Activated CD4-positive, alpha-beta T cell treated with anti-CD3 and anti-CD28 coated beads, Interleukin-2, amount 50 U/mL, for 24 hours (primary cell): ENCODE measurements at places on chromosomes 13 and 19.
A peak's percentile ranks its signal among the peaks of the same experiment; 100 is the strongest.

DNA sequence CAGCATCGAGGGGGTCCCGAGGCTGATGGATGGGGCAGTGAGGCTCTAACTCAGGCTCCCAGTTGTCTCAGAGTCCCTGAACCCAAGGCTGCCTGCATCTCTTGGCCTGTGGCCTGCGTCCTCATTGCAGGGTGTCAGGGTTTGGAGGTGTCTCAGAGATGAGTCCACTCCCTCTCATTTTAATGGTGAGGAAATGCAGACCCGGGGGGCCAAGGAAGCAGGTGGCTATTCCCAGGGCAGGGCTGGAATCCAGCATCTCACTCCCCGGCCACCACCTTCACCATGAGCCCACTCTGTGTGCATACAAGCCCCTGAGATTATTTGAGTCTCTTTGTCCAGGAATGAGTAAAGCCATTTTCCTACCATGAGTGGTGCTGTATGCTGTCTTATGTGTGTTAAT is 21.4 kb downstream of the TEX29 start:
- no peak for DNase-seq

DNA sequence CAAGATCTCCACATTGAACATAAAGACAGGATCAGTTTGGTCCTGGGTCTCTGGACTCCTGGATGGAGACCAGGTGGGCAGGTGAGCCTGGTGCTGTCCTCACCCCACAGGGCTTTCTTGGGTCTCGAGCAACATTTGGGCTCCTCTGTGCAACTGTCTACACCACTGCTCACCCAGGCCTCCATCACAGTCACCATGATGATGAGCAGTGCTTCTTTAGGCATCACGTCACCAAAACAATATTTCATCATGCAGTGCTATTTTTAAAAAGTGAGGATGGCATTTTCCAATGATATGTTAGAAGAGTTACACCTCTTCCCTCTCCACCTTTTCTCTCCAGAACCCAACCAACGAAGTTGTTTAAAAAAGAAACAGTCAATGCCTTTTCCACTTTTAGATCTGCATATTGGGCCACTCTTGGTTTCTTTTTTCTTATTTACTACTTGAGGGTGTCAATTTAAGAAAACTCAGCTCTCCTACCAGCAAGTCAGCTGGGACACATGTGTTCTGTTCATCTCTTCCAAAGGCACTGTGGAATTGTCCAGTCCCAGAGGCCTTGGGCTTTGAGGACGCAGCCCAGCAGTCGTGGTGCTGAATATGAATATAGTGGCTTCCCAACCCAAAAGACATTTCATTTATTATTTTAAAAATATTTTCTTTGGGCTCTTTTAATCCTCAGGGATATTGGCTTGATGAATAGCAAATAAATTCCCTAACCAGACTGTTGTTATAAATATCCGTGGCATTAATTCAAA is 405.7 kb downstream of the KCNRG start:
- no peak for DNase-seq

DNA sequence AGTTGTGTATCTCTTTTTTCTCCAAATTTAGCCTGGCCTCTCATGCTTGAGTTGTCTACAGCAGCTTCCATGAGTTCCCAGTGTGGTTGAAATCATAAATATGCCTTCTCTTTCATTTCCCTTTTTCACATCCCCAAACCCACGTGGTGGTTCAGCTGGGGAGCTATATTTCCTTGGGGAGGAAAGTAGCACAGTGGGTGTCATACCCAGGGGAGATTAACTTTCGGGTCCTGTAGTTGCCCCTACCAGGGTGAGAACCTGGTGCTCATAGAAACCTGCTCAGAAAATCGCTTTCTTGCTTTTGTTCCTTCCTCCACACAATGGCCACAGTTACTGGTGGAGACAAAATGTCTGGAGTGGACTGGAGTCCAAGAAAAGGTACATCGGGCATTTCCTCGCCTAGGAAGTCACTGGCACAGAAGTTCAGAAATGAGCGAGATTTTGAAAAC is 7.0 kb upstream of the LILRA4 start:
- no peak for DNase-seq

DNA sequence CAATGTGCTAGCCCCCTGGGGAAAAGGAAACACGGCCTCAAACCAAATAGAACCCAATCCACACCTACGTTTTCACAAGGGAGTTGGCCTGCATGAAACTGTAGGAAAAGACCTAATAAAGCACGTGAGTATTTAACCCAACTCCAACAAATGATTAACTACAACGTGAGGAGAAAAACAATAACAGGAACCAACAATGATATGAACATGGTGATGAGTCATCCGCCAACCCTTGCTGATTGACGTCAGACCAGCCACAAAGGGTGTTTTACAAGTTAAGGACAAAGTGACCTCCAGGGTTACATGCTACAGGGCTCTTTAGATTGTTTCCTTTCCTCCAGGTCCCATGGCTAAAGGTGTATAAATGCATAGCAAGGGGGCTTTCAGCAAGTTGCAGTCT is 460.5 kb downstream of the COG6 start:
- DNase-seq, result no peak

DNA sequence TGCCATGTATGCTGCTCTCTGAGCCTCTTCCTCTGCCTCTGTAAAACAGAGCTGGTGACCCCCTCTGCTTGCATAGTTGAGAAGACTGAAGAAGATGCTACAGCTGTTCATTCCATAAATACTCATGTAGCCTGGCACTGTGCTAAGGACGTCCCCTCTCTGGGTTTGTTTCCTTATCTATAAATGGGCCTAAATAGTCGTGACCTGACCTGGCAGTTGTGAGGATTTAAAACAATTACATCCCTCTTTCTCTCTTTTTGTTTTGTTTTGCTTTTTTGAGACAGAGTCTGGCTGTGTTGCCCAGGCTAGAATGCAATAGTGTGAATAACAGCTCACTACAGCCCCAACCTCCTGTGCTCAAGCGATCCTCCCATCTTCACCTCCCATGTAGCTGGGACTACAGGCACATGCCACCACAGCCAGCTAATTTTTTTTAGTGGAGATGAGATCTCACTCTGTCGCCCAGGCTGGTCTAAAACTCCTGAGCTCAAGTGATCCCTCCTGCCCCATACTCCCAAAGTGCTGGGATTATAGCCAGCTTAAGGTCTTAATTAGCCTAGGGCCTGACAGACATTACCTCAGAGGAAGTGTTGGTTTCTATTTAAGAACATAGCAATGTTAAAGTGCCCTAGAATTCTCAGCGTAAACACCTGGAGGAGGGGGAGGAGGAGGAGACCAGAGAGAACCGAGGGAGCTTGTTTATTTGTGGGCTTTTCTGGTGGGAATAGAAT is 4.6 kb downstream of the WDR62 start:
- DNase-seq, result no peak

- DNase-seq, result no peak
These were observed 5.5 kb downstream of the PNMA8C start for GRCh38 chr19:46423188-46423587.

GRCh38 chr19:29001597-29002245 is 211.2 kb downstream of the UQCRFS1 start:
- DNase-seq, result no peak

- peak; percentile 73 for DNase-seq
These were observed 990 bp downstream of the LMTK3 start for GRCh38 chr19:48510421-48511268.

DNA sequence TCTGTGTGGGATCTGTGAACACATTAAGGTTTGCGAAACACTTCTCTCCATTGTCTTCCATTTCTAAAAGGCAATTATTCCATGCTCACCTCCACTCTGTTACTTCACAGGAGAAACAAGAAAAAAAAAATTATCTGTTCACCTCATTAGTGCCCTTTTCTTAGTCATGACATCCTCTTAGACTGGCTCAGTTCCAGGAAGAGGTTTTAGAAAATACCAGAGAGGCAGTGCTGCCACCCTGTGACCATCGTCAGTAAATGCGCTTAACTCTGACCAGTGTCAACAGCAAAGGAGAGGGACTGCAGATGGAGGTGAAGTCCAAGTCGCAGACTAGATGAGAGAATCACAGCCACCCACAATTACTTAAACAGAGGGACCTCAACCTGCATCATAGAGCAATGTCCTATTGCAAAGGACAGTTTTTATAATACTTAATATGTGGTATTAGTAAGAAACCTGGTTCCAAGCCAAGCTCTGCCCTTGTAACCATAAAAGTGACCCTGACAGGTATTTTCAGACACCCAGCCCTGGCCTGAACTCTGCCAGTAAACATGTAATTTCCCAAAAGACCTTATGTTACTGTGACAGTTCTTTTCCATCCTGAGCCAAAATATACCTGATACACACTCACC is 19.4 kb downstream of the CEACAM21 start:
- DNase-seq, result peak; percentile 62

GRCh38 chr13:75365724-75366173 is 116.2 kb downstream of the TBC1D4 start:
- peak; percentile 48 for DNase-seq

GRCh38 chr19:45305421-45305820 is 17.3 kb downstream of the CKM start:
- DNase-seq, result no peak

- no peak for DNase-seq
These were observed 51.8 kb upstream of the MYCBP2 start for GRCh38 chr13:77378662-77379061.

- DNase-seq, result no peak
These were observed 386.3 kb downstream of the NDFIP2 start for GRCh38 chr13:79867254-79867653.

DNA sequence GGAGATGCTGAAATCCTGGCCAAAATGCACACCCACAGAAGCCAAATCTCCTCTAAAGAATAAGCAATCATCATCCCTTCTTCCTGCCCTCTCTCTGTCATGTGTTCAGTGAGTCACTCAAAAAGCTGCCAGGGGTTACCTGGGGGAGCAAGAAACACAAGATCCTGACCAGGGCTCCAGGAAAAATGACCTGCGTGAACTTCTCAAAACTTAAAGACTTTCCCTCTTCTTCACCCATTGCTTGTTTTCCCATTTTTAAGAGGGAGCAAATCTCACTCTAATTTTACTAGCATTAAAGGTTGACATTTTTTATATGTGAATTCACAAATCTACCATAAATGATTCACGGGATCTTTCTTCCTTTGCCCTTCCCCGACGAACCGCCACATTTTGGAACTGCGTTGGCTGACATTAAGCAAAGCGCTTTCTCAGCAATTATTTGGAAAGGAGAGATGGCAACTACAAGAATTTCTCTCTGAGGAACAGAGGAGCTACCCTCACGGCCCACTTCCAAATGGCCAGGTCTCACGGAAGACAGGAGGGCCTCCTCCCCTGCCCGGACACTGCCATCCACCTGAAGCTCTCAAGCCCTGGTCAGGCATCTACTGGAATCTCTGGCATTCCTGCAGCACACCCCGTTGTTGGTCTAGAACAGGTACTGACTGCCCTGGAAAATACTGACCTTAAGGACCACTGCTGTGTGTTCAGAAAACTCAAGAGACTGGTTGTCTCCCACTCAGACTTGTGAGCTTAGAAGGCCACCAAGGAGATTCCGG is 14.2 kb downstream of the TSHZ3 start:
- no peak for DNase-seq

- DNase-seq, result peak; percentile 82
These were observed 1.9 kb downstream of the KLF1 start for GRCh38 chr19:12884926-12885748.

- DNase-seq, result no peak
These were observed 1.3 kb upstream of the DUS3L start for GRCh38 chr19:5792224-5792623.

- DNase-seq, result no peak
These were observed 27.4 kb downstream of the FPR3 start for GRCh38 chr19:51822325-51822724.

- DNase-seq, result no peak
These were observed 481 bp downstream of the FGF22 start for GRCh38 chr19:640161-640558.
